Stimulated activated naive CD4-positive, alpha-beta T cell treated with Interleukin-2 at 50 U/mL for 16 hours (primary cell): ENCODE measurements at places on chromosomes 2 and 18.

GRCh38 chr2:25354116-25354515, 12.4 kb upstream of the DNMT3A start:
- DNase-seq = no peak

DNA sequence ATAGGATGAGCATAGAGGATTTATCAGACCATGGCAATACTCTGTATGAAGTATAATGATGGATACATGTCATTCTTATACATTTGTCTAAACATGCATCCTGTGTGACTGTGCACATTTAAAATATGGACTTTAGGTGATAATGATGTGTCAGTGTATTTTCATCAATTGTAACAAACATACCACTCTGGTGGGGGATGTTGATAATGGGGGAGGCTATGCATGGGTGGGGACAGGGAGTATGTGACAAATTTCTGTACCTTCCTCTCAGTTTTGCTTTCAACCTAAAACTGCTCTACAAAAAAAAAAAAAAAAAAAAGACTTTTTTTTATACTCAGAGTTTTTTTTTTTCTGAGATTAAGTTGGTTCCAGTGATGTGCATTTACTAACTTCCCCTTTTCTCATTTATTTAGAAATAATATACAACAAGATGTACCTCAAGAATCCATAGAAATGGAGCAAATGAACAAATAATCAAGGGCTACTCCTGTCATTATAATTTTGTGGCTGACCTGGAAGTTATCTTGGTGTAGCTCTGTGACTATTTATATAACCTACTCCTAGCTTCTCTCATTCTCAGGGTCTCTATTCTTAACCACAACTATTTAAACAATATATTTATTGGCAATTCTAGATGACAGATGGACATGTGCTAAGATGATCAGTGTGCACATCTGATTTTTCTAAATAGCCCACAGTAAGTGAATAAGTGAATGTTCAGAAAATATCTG, 108.9 kb upstream of the ITGA4 start:
- no peak for DNase-seq

DNA sequence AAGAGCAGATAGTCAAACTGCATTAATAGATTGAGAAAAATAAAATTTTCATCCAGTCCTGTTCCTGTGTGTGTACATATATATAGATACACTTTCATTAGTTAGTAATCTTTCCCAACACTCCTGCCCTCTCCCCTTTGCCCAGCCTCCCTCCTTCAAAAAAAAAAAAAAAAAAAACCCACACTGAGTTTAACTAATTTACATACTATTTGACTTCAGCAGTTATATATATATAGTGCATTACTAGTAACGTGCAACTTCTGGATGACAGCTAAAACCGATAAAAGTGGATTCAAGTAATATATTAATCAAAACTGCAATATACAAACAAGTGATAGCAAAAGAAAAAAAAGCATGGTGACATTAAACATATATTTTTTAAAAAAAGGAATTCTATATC, 1.4 kb downstream of the FIGN start:
- DNase-seq = no peak

DNA sequence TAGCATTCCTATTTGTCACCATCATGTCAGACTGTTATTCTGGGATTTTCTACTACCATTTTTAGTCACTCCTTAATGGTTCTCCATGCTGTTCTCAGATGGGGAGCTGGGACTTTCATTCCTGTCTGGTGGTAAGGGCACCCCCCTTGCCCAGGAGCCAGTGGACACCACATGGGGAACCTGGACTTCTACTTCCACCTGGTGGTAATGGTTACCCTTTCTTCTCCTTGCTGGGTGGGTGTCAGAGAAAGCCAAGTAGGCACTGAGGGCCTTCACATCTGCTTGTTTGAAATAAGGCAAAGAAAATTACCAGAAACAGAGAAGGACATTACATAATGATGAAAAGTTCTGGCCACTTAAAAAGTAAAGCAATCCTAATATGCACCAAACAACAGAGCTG, 239.8 kb downstream of the FHOD3 start:
- DNase-seq = no peak

DNA sequence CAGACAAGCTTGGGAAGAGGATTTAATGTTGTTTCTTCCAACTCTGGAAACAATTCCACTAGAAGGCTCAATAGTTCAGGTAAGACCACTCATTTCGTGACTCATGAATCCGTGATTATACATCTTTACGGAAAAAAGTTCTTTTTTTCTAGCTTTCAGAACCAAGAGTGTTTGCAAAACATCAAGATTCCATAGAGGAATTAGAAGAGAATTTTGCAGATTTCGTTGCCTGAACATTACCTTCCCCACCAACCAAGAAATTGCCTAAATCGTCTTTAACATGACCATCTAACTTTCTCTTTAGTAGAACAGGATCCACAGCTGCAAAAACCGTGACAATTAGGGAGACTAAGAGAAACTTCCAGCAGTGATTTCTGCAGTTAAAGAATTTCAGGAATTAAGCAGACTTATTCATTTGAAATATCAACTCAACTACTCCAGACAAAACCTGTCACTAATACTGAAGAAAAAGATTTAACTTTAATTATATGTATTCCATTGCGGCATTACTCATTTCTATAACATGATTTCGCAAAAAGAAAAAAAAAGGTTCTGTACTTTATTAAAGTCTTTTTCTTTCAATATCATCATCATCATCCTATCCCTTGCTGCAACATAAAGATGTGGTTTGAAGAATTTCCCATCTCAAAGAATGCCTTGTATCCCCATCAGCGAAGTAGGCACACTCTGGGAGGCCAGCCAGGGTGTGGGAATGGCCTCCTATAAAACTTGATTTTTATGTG, 1.9 kb upstream of the NAB1 start:
- no peak for DNase-seq

- DNase-seq = no peak
Observed at GRCh38 chr2:119730671-119731177, 29.0 kb upstream of the PTPN4 start.

DNA sequence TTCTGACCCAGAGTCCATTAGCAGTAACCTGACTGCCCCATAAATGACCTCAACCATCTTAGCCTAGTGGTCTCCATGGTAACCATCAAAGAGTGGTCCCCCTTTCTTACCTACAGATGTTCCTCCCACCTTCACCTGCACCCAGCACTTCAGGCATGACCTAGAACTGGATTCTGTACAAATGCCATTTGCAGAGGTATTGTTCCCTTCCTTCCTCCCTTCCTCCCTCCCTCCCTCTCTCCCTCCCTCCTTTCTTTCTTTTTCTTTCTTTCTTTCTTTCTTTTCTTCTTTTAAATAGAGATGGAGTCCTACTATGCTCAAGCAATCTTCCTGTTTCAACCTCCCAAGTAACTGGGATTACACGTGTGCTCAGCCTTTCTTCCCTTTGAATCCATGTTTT, 114.6 kb upstream of the SLC1A4 start:
- DNase-seq = no peak

GRCh38 chr2:162196638-162197037, 44.6 kb upstream of the GCG start:
- DNase-seq = no peak

GRCh38 chr2:150402953-150403352, 84.5 kb downstream of the RND3 start:
- DNase-seq = no peak

GRCh38 chr2:105536175-105536574, 137.3 kb upstream of the FHL2 start:
- DNase-seq = no peak

GRCh38 chr18:32036506-32037180, 18.0 kb downstream of the RNF125 start:
- no peak for DNase-seq

GRCh38 chr18:55102501-55102900, 143.2 kb upstream of the CCDC68 start:
- no peak for DNase-seq

- DNase-seq = no peak
Observed at GRCh38 chr2:149187057-149187456, 143.3 kb upstream of the LYPD6 start.

DNA sequence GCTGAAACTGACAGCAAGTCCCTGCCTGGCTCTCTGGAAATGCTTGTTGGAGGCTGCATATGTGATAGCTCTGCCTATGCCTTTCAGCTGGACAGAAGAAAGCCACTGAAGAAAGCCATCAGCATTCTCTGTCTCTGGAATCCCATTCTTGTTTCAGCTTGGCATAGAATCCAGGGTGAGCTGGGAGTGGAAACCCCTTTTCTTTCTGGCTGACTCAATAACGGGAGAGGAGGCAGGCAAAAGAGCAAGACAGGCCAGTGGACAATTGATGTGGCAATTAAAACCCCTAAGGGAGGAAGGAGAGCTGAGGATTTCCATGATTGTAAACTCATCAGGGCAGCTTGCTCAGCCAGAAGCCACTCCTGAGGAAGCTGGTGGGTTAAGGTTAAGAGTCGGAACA, 208.1 kb downstream of the CLIP4 start:
- no peak for DNase-seq
